ENCODE measurements at places on chromosomes 4 and X. TPM values are rescaled to one million over a fixed set of nuclear protein-coding genes. Genes with fewer than 3 reads are reported as not detected.

The MAB21L2 gene
- 0.20 TPM for total RNA-seq

GRCh38 chrX:76454456-76454927 is 27.0 kb downstream of the MAGEE1 start:
- DNase-seq: no peak

DNA sequence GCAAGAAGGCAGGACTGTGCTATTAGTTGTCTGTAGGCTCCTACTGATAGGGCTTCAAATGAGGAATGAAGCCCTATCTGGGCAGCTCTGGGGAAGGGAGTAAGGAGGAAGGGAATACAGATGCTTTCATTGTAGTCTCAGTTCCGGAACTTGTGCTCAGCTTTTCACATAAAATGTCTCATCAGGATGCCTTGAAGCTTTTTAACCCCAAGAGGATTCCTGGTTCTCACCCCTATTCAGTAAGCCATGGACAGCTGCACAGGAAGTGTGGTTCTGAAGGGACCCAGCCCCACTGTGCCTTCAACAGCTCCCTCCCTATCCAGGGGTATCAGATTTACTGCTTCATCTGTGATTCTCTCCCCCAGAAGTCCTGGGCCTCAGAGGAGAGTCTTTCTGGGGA is 5.0 kb downstream of the ARMCX5 start:
- no peak for DNase-seq

DNA sequence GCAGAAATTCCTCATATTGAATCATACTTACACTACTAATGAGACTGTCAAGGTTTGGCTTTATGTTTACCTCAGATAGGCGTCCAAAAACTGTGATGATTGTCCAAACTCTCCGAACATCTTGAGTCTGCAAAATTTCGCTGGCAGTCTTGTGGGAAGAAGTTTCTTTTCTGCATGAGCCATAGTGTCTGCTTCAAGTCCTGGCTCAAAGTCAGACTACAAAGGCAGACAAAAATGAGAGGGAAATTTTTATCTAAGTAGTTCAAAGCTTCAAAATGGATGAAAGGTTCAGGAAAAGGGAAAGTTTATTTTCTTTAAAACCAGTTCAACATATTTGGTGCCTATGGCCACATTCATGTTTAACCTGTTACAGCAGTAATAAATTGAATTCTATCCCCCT is 40.7 kb downstream of the PALLD start:
- no peak for DNase-seq

GRCh38 chr4:109600431-109600830 is 40.4 kb downstream of the MCUB start:
- no peak for DNase-seq

The GPC4 gene
- total RNA-seq: 27.2 TPM

DNA sequence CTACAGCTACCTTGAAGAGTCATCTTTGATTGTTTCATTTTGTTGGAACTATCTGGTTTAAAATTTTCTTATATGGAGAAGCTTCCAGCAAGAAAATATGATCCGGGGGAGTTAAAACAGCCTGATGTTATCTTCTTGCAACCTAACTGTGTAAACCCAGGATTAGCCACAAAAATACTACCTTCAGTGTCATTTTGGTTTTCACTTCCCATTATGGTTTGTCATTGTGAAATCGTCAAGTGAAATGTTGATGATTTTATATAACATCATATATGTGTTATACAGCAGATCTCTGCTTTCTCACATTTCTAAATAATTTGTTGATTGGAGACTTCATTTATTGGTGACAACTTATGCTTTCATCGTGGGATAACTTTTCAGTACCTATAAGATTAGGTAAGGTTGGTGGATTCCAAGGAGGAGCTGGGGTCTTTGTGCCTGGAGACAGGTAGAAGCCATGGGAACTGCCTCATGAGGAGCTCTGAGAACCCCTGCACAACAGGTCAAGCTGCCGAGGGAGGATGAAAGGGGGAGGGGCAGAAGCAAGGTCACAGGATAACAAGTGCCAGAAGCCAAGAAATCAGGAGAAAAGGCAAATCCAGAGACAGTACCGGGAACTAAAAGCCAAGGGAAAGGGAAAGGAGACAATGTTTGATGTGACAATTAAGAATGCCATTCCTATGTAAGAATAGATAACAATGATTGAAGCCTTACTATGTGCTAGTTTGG is 7.2 kb downstream of the ARHGAP24 start:
- no peak for DNase-seq

DNA sequence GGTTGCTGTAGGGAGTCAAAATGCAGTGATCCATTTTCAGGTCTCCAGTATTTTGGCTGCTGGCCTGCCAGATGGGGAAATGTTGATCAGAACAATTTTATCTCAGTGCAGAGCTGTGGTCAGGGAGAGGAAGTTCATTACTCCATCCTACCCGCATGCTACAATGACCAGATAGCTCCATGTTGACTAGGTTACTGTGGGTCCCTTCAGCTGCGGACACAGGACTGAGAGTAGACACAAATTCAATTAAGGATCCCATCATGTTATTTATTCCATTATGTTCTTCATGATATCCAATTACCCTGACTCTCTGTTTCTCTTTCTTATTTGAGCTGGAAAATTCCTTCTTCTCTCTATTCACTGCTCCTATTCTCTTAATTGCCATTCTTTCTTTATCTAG is 16.3 kb downstream of the SYNPO2 start:
- DNase-seq: no peak

DNA sequence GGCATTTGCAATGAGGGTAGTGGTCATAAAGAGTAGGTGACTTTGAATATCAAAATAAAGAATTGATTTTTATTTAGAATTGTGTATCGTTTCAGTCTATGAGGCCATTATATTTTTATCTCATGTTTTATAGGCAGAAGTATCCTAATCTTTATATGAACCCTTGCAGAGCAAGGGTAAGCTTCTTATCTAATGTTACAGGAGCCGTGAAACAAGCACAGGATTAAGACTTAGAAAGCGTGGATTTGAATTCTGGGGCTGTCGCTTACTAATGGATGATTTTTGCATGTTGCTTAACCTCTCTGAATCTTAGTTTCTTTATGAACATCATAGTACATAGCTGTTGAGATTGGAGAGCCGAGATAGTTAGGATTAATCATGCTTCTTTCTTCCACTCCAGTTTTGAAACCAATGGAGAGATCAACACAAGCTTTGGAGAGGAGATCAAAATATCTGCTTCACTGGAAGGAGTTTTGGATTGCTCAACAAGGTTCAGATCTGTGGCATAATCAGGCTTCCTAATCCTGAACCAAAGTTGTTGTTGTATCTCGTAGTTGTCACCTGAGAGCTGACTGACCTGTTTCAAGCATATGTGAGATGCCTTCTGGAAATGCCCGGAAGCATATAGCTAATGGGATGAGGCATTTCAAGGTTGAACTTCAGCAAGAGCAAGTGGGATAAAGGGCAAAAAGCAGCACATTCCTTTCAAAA is 166.9 kb upstream of the GK2 start:
- no peak for DNase-seq

The ARHGAP24 gene
- total RNA-seq: 71.2 TPM

The MAGEA9B gene
- total RNA-seq: not detected

The PCSK1N gene
- total RNA-seq: 7.6 TPM

DNA sequence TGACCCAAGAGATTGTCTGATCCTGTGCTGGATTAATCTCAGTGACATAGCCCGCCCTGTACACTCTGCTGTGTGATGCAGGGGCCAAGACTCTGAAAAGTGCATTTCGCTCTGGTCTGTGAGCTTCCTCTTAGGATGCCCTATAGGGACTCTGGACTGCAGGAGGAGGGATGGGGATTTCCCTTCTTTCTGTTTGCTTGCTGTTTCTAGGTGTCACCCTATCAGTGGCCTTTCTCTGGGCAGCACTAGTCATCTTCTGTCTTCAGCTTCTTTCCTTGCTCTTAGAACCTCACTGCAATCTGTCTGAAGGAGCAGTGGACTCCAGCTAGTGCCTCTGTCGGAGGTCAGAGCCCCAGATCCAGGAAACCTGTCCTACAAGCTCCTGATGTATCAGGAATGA is 34.5 kb upstream of the SCRG1 start:
- DNase-seq: no peak

GRCh38 chr4:33160126-33160525 is 2440.0 kb downstream of the PCDH7 start:
- peak; percentile 7 for DNase-seq

DNA sequence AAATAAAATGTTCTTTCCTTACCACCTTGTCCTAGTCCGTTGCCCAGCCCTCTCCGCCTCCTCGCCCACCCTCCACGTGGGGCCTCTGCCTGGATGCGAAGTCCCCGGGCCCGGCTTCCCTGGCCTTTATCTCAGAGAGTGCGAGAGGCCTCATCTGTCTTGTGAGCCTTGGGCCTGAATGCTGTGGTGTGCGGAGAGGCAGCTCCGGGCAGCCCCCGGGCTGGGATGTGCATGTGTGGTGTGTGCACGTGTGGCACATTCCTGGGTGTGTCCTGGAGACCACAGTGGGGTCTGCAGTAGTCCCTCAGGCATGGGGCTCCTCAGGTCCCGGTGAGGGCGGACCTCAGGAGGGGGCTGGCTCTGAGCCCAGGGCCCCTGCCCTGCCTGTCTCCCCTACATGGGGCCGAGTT is 31.4 kb downstream of the DOK7 start:
- no peak for DNase-seq

The SPANXA1 gene
- not detected for total RNA-seq

The ATP10D gene
- 13.5 TPM for total RNA-seq

The NPY2R gene
- total RNA-seq: 1.8 TPM

DNA sequence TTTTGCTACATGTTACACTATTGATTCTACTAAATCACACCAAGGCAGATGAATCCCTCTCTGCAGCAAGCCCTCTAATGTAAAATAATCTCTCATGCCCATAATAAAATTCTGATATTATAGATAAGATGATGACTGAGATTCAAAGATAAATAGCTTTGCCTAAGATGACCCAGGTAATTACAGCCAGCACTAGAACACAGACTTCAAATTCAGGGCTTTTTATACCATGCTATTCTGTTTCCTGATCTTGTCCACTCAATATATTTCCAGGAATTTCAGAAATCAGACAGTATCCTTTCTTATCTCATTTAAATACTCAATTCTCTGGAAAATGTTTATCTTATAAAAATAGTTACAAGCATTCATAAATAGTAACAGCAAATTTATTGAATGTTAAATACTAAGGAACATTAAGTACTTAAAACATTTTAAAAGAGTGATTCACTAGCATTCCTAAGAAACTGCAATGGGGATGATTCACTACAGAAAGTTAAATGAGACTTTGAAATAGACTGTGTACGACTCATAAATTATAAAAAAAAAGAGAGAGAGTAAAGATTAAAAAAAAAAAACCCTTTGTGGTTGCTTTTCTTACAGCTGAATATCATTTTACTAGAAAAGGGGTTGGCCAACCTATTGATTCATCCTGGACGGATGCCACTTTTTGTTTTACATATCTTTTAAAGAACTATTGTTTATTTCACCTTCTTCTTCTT is 45.8 kb upstream of the IL21 start:
- DNase-seq: no peak

The ZNF732 gene
- total RNA-seq: 0.44 TPM

GRCh38 chr4:133151691-133152329 is 2.7 kb downstream of the PCDH10 start:
- no peak for DNase-seq

The ANOS1 gene
- 10.8 TPM for total RNA-seq

The FAM9C gene
- not detected for total RNA-seq

DNA sequence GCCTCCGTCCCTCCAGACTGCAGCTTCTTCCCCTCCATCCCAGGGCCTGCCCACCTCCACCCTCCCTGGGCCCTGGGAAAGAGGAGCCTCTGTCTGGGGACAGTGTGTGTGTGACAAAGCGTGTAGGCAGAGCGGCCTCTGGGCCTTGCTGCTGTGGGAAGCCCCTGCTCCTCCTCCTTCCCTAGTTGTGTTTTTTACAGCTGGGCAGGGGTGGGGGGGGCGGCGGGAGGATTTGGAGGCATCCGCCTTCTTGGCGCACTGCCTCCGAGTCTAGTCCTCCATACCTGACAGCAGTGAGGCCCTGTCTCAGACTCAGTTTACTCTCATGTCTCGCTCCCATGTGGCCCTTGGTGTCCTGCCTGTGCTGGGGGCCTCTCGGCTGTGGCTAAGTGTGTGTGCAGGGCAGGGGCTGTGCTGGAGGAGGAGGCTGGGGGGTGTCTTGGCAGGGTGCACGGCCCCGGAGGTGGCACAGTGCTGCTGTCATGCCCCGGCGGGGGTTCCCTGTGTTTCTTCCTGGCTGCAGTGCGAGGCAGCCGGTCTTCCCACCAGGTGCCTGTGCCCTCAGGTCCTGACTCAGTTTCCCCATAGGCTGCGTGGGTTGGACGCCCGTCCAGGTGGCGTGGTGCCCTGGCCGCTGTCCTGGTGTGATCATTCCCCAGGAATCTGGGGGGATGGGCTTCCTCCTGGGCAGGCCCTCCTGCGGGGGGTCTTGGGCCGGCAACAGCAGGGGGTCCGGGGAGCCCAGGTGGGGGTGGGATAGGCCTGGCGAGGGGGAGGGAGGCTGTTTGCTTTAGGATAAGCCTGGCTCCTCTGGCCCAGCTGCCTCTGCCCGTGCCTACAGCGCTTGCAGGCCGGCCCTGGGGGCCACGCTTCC is 7.0 kb downstream of the FGFRL1 start:
- DNase-seq: no peak

- no peak for DNase-seq
Observed at GRCh38 chr4:41575207-41575606, 37.2 kb downstream of the LIMCH1 start.
